ENCODE measurements at places on chromosomes 6 and 20. TPM values are rescaled to one million over a fixed set of nuclear protein-coding genes. Genes with fewer than 3 reads are reported as not detected.

SPATS1 gene
- not detected for total RNA-seq

DNMT3B gene
- total RNA-seq, result 4.2 TPM

SLC22A7 gene
- total RNA-seq, result not detected

PRL gene
- not detected for total RNA-seq

SNAP25 gene
- total RNA-seq, result 17.8 TPM

ANGPT4 gene
- 0.02 TPM for total RNA-seq

EEF1A2 gene
- total RNA-seq, result 146 TPM

MYLK4 gene
- total RNA-seq, result 0.10 TPM

COL9A1 gene
- total RNA-seq, result not detected

OTOR gene
- not detected for total RNA-seq

BFSP1 gene
- 4.6 TPM for total RNA-seq

WFDC12 gene
- total RNA-seq, result not detected

DLL1 gene
- 0.33 TPM for total RNA-seq

DPPA5 gene
- not detected for total RNA-seq

CD109 gene
- total RNA-seq, result 78.3 TPM

MMP24OS gene
- total RNA-seq, result 50.7 TPM

C6orf141 gene
- 10.1 TPM for total RNA-seq

TMEM239 gene
- total RNA-seq, result not detected

CRIP3 gene
- total RNA-seq, result 0.45 TPM

MAFB gene
- 0.15 TPM for total RNA-seq

TTK gene
- 17.5 TPM for total RNA-seq

WTAP gene
- total RNA-seq, result 68.2 TPM

FAM83C gene
- total RNA-seq, result 0.14 TPM

SLC32A1 gene
- not detected for total RNA-seq

GNMT gene
- 0.13 TPM for total RNA-seq

OR2H1 gene
- total RNA-seq, result not detected

F13A1 gene
- not detected for total RNA-seq

FRMD1 gene
- total RNA-seq, result 0.03 TPM

KIF25 gene
- 0.03 TPM for total RNA-seq

UST gene
- total RNA-seq, result 4.5 TPM

RIMS4 gene
- 1.7 TPM for total RNA-seq

SLC22A2 gene
- total RNA-seq, result 0.05 TPM

Data from A549 treated with Hydrocortisone at 1 μM for 4 hours (cell line).